LNCaP clone FGC (cell line): ENCODE measurements at places on chromosomes 13 and 19.

DNA sequence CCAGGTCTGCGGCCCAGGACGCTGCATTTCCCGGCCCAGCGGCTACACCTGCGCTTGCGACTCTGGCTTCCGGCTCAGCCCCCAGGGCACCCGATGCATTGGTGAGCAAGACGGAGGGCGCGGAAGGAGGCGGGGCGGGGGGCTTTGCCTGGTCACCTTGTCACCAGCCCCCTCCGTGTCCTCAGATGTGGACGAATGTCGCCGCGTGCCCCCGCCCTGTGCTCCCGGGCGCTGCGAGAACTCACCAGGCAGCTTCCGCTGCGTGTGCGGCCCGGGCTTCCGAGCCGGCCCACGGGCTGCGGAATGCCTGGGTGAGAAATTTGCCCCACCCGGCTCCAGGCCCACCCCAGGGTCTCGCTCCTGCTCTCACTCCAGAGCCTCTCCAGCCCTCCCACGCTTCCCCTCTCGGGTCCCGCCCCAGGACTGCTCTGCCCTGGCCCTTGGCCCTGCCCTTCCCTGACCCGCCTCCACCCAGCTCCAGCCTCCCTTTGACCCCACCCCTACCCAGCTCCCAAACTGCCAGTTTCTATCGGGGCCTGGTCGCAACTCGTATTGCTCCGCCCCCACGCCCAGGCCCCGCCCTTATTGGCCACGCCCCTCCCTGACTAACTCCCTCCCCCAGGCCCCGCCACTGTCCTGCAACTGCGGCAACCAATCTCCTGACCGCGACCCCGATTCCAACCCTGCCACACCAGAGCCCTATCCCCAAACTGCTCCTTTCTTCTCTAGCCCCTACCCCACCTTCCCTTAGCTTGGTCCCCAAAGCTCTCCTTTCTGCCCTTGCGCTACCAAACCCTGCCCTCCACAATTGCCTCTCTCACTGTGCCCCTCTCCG is 8.6 kb downstream of the LTBP4 start:
- peak; percentile 74 for DNase-seq

DNA sequence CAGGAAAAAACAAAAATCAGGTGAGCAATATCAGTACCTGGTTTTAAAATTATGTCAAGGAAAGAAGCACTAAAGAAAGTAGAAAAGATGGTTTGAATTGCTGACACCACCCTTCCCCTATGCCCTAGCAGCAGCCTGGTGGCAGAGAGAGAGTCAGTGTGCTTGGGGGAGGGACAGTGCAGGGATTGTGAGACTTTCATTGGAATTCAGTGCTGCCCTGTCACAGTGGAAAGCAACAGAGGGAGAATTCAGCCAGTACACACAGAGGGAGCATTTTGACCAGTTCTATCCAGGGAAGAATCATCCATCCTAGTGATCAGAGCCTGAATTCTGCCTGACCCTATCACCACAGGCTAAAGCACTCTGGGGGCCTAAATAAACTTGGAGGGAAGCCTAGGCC is 222.4 kb upstream of the PCDH17 start:
- DNase-seq: no peak

DNA sequence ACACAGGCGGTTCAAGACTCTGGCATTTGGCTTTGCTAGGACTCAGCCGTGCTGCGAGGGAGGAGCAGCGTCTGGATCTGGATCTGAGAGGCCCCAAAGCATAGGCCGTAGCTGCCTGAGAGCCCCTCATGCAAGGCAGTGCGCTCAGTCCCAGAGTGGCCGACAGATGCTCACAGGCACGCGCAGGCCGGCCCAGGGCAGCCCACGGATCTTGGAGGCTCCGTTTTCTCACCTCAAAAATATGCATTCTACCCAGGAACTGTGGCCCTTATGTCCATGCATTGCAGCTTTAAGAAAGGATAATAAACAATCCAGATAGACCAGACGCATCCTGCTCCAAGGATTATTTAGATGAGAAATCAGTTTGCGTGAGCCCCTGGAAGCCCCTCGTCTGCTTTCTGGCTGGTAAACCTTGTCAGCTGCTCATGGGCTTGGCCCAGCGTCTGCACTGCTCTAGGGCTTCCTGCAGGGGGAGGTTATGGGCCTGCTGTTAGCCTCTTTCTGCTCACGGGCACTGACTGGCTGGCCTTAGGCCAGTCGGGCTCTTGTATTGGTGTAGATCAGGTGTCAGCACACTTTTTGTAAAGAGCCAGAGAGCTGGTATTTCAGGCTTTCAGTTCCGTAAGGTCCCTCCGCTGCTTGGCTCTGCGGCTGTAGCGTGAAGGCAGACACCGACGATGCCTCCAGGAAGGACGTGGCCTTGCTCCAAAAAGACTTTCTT is 24.2 kb downstream of the TEX29 start:
- peak; percentile 93 for DNase-seq

GRCh38 chr13:99528547-99528946 is 27.3 kb downstream of the TM9SF2 start:
- no peak for DNase-seq

DNA sequence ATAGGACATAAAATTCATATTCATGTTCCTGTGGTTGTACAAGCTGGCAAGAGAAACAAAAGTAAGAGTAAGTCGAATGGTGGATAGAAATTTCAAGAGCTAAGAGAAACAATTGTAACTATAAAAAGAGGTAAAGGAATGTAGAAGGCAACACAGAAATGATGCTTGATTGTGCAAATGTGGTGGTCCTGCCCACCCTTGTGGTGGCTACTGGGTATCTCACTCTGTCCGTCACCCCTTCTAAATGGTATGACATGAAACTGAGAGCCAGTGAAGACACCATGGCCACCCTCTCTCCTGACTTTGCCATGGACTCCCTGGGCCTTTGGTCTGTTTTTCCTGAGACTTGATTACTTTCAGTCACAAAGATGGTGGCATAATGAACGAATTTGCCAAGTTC is 925.9 kb upstream of the SLITRK6 start:
- DNase-seq: no peak

DNA sequence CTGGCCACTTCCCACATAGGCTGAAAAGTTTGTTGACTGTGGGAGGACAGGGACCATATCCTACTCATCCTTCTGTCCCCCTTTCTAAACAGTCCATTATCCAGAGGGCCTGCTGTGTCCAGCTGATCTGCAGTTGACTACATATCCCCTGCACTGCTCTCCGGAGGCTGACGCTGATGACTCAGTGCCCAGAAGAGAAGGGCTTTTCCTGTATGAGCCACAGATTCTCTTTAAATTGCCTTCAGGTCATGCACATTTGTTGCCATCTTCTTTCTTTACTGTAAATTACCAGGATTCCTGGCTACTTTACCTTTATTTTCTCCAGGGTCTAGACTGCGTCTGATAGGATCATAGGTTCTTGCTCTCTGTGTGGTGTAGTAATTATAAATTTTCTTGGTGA is 125.2 kb downstream of the LACC1 start:
- no peak for DNase-seq

GRCh38 chr13:39776439-39776838 is 121.0 kb downstream of the COG6 start:
- no peak for DNase-seq

- no peak for DNase-seq
These were observed 573.1 kb upstream of the KLF12 start for GRCh38 chr13:74707291-74707690.

DNA sequence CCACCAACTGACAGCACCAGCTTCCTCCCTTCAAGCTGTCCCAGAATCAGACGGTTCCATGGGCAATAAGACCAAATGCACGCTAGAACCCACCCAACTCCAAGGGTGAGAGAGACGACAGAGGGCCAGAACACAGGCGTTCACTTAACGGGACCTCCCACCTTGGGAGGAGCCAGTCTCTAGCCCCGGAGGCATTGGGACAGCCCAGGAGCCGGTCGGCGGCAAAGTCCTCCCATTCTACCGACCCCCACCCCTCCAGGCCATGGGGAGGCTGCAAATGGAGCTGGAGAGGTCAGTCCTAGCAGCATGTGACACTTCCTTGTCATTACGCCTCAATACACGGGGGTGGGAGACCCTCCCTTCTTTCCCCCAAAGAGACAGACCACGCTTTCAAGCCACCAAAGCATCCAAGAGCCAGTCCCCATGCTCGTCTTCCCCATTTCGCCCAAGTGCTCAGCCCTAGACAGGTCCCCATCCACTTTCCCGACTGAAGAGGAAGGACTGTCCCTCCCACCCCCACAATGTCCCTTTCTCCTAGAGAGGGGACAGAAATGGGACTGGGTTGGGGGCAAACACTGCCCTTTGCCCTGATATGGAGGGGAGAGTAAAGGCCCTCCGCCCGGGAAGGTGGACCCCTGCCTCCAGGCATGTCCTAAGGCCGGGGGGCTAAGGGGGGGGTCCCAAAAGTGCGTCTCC is 964 bp downstream of the KHSRP start:
- no peak for DNase-seq

GRCh38 chr13:83819611-83820010 is 62.7 kb downstream of the SLITRK1 start:
- no peak for DNase-seq

- no peak for DNase-seq
These were observed 48.3 kb upstream of the URI1 start for GRCh38 chr19:29893606-29894284.

DNA sequence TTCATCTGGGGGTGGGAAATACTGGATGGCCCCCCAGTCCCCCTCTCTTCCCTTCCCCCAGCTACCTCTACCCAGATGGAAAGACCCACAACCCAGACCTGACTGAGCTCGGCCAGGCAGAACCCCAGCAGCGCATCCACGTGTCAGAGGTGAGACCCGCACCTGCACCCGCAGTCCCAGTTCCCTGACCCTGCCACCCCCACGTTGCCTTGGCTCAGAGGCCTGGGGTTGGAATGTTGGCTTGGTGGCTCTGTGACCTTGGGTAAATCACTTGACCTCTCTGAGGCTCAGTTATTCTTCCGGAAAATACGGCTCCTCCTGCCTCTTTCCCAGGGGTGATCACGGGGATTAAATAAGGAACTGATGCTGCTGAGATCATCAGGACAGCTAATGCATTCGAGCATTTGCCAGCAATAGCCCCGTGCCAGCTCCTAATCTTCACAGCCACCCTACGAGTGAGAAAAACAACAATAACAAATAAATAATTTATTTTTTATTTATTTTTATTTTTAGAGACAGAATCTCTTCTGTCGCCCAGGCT is 12.3 kb downstream of the CBLC start:
- DNase-seq: no peak

DNA sequence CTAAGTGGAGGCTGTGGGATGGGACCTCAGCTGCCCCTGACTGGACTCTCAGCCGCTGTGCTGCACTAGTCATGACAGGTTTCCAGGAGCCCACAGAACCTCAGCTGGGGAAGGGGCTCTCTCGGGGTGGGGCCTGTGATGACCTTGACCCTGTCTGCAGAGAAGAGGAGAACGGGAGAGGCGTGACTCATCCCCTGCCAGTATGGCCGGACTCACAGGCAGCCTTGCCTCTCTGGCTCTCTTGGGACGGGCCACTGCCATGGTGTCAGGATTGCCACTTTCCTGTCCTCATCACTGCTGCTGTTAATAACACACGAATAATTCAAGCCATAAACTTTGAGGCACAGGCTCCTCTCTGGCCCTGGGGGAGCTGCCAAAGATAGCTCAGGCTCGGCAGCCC is 295.3 kb downstream of the UQCRFS1 start:
- no peak for DNase-seq

GRCh38 chr13:110519046-110519445 is 42.5 kb downstream of the RAB20 start:
- no peak for DNase-seq

DNA sequence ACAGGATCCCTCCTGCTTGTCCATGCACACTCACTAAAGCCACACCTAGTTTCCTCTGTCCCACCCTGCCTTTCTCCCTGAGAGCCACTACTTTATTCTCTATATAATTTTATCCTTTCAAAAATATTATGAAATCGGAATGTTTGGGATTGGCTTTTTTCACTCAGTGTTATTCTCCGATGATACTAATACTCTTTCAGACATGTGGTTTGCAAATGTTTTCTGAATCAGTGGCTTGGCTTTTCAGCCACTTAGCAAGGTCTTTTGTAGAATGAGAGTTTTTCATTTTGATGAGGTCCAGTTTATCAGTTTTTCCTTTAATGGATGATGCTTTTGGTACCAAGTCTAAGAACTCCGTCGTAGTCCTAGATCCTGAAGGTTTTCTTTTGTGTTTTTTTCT is 11.6 kb downstream of the SPATA13 start:
- no peak for DNase-seq

DNA sequence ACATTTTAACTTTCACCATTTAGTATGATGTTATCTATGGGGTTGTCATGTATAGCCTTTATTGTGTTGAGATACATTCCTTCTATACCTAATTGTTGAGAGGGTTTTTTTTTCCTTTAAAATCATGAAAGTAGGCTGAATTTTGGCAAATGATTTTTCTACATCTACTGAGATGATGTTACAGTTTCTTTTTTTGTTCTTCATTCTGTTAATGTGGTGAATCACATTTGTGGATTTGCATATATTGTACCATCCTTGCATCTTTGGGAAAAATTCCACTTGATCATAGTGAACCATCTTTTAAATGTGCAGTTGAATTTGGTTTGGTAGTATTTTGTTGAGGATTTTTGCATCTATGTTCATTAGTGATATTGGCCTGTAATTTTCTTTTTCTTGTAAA is 29.2 kb downstream of the CCNA1 start:
- DNase-seq: no peak

DNA sequence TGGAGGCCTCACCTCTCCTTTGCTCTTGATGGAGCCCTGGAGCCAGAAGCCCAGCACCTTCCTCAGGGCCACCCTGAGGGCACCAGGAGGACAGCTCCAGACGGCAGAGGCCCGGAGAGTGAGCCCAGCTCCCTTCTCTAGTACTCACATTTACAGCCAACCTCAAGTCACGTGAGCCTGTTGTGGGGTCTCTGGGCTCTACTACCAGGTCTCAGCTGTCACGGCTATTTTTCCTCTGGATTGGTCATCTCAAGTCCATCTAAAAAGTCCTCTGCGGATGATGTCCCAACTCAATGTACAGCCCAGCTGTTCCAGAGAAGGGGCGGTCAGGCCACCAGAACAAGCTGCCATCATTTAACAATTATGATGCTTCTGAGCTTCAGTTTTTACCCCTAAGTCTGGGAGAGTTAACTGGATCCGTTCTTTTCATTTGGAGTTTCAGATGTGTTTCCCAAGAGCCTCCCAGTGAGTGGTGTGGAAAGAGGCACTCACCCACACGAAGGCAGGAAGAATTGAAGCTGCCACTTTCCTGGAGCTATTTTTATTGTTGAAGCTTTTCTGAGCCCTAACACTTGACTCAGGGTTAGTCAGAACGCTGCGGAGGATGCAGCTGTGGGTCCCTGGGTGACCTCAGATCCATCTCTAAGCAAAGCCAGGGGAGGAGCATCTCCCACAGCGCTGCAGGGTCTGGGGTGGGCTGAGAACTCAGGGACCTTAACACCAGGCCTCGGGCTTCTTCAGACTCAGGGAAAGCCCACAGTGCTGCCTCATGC is 143.5 kb upstream of the UBL3 start:
- DNase-seq: no peak

DNA sequence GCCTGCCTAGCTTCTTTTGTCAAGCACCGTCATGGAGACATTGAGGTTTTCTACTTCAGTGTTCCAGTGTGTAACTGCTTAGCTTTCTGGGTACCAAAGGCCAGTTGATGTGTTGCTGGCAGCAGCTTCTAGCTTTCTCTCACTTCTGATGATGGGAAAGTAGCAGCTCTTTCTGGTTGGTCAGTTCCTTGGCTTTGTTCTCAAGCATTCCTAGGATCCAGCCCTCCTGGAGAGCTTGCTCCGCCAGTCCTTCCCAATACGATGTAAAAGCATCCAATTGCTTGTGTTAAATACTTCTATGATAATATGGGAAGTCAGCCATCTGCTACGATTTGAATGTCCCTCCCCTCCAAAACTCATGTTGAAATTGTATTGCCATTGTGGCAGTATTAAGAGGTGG is 182.8 kb downstream of the UGGT2 start:
- no peak for DNase-seq
